ENCODE measurements at places on chromosomes 12 and 14.

- no peak for DNase-seq
These were observed 1.5 kb downstream of the RFLNA start for GRCh38 chr12:124296295-124296915.

DNA sequence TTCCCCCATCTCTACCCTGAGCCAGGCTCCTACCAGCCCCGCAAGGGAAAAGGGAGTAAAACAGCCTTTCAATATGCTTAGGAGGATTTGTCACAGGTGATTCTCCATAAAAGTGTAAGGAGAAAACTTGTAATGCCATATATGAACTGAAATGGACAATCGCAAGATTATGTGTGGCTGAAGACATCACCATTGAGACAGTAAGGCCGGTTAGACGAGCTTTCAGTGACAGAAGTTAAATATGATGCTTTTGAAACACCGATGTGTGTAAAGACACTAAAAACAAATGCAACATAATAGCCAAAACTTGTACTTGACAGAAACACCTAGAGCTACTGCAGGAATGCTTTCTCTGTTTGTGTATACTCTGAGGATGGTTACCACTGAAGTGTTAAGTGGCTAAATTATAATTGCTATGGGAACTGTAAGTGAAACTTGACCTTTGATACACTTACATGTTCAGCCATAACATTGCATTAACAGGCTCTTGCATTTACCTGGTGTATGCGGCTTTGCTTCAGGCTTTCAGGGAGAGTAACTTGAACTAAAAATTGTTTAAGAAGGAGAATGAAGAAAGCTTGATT is 42.3 kb downstream of the FAR2 start:
- DNase-seq, result no peak

DNA sequence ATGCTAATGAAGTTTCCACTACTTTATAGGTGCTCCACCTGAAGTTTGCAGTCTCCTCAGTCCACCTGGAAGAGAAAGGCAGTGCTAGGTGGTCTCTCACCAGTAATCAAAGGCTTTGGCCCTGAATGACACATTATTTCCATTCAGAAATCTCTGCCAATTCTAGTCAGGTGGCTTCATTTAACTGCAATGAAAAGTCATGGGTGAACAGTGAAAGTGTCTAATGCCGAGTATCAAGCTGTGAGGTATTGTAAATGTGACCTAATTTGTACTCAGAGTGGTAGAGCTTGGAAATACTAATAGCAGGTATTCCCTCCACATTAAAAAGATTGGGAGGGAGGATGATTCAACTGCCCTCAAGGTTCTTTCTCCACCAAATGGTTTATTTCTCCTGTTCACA is 220.9 kb upstream of the LRFN5 start:
- DNase-seq, result no peak

DNA sequence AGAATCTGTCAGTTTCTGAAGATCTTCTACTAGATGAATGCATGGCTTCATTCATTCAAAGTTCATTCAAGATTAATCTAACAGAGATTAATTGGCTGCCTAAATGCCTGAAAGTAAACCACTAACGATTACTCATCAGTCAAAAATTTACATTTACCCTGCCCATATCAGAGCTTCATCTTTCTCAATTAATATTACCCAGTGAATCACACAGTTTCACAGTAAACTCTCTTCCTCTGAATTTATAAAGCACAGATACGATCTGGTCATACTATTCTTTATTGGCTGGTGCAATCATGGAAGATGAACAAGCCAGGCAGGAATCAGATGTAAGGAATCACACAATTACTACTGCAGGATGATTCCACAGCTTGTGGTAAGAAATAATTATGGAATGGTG is 377.7 kb downstream of the SLC16A7 start:
- DNase-seq, result no peak

DNA sequence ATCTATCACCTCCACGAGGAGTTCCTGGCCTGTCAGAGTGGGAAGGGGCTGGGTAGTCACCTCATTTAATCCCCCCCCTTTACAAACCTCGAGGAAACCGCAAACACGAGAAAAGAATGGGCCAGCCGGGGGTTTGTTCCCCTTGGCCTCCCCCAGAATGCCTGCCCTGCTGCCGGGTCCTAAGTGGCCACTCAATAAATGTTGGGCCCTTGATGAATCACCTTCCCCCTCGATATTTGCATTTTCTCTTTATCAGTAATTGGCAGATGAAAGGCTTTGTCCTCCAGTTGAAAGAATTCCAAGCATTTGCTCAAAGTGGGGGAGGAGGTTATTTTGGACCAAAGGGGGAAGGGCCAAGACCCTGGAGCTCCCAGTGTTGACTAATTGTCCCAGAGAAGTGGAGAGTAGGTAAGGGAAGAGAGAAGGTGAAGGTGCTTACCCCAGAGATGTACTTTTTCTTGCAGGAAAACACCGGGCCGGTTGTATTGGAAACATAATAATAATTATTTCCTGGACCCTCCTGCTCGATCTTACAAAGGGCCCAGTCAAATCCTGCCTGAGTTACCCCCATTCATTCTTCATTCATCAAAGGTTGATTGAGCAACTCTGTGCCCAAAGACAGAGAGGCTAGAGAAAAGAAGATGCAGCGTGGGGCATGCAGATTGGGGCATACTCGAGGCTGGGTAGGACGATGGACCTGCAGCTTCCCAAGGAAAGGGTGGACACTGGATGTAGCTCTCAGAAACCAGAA is 1.9 kb upstream of the KDM2B start:
- no peak for DNase-seq

GRCh38 chr12:31594681-31595080 is 3.7 kb upstream of the DENND5B start:
- DNase-seq, result no peak

- DNase-seq, result no peak
These were observed 3.2 kb upstream of the TUBA1C start for GRCh38 chr12:49261721-49262120.

DNA sequence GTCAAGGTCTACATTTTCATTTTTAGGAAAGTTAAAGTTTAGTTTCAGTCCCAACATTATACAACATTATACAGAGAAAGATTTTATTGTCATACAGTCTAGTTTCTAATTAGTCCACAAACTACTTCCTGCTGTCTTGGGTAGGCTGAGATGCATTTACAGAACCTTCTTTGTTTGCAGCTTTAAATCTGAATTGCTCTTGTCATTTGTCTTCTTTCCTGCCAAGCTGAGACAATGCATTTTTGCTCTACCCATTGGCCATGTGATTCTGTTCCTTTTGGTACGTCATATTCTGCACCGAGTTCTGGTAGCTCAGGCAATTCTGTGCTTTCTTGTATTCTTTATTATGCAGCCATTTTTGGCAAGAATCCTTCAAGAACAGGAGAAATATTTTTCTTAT is 228.5 kb downstream of the ATP23 start:
- no peak for DNase-seq

DNA sequence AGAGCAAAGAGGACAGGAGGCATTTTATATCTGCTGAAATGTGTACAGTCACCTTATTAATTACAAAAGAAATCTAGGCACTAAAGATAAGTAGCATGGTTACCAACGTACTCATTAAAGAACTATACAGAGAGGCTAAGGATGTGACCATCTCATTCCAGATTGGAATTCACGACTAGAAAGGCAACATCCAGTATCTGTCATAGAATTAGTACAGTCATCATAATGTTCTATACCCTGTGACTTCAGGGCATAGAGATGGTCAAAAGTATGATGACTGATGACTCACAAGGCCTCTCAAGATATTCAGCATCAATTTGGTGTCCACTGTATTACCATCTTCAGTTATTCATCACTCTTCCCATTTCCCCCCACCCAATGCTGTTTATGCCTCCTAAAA is 144.0 kb upstream of the PLEKHG7 start:
- DNase-seq, result no peak
